CD4-positive, alpha-beta T cell treated with Interleukin-1 beta for 1 hour (primary cell): ENCODE measurements at places on chromosomes 7 and 10.

DNA sequence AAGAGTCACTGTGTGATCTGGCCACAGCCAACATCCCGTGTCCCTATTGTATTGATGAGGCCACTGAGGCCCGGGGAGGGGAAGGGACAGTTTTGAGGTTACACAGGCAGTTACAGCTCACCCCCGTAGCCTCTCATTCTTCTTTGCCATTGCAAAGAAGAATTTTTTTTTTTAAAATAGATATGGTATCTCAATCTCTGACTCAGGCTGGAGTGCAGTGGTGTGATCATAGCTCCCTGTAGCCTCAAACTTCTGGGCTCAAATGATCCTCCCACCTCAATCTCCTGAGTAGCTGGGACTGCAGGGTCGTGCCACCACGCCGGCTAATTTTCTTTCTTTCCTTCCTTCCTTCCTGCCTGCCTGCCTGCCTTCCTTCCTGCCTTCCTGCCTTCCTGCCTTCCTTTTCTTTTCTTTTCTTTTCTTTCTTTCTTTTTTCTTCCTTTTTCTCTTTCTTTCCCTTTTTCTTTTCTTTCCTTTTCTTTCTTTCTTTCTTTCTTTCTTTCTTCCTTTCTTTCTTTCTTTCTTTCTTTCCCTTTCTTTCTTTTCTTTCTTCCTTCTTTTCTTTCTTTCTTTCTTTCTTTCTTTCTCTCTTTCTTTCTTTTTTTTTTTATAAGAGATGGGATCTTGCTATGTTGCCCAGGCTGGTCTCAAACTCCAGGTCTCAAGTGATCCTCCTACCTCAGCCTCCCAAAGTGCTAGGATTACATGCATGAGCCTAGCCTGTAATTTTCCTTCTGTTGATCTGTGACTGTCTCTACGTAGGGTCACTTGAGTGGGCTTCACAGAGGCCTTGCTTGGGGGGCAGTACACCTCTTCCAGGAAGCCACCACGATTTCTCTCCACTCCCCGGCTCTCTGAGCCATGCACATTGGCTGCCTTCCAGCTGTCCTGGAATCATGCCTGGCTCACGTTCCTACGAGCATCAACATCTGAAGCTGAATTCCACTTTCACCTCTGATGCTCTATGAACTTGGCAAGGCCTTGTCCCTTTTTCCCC is 31.3 kb downstream of the TMEM270 start:
- DNase-seq, result no peak

- no peak for DNase-seq
Observed at GRCh38 chr7:23403970-23404369, 66.3 kb downstream of the IGF2BP3 start.

GRCh38 chr10:50501924-50502452 is 121.8 kb downstream of the SGMS1 start:
- no peak for DNase-seq

- DNase-seq, result no peak
Observed at GRCh38 chr10:111127081-111127848, 50.4 kb downstream of the ADRA2A start.

DNA sequence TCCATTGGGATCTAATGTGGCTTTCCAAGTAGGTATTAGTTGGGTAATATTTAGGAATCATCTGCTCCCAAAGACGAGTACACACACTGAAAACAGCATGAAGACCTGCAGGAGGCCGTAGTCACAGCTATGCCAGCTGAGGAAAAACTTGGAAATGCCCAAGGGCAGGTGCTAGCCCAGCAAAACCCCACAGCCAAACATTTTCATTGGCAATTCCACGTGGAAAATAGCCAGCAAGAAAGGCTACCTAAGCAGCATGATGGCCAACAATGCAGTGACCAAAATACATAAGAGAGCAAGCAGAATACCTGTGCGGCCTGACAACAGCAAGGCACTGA is 32.7 kb downstream of the DOCK4 start:
- DNase-seq, result no peak

DNA sequence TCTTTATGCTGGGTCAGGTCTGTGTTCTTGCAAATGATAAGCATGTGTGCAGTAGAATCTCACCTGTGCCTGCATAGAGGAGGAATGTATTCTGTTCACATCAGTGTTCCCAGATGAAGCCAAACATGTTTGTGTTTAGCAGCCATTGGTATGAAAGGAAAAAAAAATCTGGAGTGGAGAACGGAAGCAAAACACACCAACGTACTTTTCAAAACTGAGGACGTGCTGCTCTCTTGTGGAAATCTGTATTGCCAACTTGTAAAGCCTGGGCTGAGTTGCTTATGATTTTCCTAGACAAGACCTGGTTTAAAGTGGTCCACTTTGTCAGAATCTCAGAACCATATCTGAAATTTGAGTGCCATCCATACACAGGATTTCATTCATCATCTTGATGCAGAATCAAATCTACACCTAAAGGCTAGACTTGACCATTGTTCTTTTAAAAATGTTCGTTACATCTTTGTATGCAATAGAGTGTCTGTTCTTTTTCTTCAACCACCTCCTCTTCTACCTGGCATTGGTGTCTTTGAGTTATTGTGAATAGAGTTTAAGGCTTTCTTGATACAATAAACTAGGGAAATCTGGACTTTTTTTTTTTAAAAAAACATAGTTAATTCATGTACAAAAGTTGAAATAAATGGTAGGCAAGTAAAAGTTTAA is 367.7 kb downstream of the PHF14 start:
- no peak for DNase-seq

DNA sequence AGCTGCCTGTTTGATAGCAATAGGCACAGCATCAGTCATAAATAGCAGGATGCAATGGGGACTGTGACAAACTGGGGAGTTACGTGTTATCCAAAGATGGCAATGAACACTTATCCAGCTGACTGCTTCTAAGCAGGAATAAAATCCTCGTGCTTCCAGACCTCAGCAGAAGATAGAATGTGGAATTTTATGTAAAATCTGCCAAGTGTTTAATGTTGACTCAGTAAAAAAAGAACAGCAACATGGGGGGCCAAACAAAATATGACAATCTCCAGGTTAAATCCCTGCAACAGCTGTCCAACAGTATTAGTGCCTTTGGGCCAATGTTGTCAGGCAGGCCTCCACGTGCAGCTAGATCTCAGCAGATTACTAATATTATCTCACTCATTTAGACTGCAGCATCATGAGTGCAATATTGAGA is 127.3 kb downstream of the SEMA3C start:
- DNase-seq, result no peak

DNA sequence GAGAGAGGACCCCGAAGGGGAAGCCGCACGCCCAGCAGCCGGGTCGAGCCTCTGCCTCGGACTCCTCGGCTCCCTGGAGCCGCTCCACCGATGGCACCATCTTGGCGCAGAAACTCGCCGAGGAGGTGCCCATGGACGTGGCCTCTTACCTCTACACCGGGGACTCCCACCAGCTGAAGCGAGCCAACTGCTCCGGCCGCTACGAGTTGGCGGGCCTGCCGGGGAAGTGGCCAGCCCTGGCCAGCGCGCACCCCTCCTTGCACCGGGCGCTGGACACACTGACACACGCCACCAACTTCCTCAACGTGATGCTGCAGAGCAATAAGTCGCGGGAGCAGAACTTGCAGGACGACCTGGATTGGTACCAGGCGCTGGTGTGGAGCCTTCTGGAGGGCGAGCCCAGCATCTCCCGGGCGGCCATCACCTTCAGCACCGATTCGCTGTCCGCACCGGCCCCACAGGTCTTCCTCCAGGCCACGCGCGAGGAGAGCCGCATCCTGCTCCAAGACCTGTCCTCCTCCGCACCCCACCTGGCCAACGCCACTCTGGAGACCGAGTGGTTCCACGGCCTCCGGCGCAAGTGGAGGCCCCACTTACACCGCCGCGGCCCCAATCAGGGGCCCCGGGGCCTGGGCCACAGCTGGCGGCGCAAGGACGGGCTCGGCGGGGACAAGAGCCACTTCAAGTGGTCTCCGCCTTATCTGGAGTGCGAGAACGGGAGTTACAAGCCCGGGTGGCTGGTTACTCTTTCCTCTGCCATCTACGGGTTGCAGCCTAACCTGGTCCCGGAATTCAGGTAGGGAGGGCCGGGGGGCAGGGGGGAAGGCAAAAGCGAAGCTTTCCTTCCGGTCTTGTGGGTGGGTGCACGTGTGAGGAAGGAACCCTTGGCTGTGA is 973 bp downstream of the GPR158 start:
- no peak for DNase-seq

DNA sequence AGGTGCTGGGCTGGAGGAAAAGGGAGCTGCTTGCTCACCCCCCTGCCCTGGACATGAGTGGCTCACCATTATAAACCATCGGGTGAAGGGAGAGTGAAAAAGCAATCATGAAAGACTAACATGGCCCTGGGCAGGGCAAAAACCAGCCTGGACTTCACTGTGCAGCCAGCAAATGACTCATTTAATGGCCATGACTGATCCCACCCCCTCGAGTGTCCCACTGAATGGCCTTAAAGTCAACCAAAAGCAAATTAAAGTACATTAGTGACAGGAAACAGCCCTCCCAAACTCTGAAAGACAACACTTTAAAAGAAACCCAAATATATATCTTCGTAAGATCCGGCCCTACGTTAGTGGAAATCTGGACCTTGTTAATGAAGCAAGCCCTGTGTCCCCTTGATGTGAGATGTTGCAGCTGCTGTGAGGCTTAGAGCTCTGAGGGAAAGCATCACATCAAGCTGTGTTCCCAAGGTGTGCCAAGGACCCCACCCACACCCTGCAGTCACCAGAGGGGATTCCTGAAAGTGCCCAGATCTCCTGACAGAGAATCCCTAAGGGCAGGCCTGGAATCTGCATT is 31.2 kb downstream of the ADCYAP1R1 start:
- DNase-seq, result no peak

DNA sequence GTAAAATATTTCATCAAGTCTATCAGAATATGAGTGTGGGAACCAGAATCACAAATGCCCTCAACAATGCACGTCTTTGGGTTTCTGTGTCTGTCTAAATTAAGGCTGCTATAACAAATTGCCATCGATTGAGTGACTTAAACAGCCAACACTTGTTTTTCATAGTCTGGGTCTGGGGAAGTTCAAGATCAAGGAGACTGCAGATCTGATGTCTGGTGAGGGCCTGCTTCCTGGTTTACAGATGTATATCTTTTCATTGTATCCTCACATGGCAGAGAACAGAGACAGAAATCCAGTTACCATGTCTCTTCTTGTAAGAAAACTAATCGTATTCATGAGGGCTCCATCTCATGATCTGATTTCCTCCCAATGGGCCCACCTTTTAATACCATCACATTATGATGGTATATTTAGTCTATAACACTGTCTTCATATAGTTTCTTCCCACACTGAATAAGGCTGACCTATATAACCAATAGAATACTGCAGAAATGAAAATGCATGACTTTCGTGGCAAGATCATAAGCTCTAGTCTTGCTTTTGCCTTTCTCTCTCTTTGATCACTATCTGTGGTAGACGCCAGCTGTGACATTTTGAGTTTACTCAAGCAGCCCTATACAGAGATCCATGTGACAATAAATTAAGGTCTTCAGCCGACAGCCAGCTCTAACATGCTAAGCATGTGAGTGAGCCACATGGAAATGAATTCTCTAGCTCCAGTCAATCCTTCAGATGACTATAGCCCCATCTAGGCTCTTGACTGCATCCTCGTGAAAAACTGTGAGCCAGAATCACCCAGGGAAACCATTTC is 51.9 kb downstream of the THSD7A start:
- DNase-seq, result no peak

DNA sequence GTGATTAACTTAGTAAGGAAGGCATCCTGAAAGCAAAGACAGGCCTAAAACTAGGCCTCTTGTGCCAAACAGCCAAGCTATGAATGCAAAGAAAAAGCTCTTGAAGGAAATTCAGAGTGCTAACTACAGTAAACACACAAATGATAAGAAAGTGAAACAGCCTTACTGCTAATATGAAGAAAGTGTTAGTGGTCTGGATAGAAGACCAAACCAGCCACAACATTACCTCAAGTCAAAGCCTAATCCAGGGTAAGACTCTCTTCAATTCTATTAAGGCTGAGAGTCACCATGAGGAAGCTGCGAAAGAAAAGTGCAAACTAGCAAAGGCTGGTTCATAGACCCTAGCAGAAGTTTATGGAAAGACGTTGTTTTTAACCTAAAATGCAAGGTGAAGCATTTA is 66.0 kb downstream of the IPMK start:
- DNase-seq, result no peak

- DNase-seq, result no peak
Observed at GRCh38 chr7:115267503-115267902, 345.6 kb downstream of the MDFIC start.

DNA sequence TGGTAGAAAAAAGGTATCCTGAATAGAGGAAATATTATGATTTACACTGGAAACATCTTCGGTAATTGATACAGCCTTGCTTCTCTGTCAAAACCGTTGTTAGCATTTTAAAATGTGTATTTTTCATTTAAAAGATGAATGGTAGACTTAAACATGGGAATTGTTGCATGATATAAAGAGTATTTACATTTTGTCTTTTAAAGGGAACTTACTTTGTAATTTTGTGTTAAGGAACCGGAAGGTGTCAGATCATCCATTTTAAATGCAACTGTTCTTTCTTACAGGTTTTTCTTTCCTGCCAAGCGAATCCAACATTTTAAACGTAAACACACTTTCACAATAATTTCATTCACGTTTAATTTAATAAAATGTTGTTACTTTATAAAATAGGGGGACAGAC is 1.8 kb upstream of the IGF2BP3 start:
- no peak for DNase-seq

DNA sequence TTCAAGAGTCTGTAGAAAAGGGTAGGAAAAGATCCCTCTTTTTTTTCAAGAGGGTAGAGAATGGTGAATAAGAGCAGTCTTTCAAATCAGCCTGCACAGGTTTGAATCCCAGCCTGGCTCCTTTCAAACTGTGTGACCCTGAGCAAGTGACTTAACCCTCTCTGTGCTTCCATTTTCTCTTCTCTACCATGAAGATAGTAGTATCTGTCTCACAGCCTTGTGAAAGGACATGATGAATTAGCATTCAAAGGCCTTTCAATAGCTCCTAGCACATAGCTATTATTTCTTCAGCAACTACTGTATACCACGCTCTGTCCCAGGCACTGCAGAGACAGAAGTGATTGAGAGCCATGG is 25.4 kb downstream of the LEP start:
- no peak for DNase-seq

- DNase-seq, result no peak
Observed at GRCh38 chr7:133563251-133563650, 310.4 kb downstream of the EXOC4 start.

DNA sequence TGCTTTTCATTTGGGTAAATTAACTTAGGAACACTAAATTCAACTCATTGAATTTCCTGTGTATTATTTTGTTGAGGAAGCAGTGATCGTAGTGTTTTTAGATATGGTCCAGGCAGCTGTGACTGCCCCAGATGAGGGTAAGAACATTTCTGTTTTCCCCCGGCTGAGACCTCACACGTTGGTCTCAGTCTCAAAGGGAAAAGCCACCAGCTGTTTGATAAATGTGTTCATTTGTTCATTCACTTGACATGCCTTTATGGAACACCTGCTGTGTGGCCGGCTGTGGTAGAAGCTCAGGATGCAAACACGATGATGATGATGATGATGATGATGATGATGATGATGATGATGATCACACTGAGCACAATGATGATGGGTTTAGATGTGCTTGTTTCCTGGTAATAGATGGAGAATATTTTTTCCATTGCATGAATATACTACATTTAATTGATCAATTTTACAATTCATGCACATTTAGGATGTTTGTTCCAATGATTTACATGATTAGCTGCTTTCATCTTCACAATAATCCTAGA is 125.6 kb upstream of the ZNF32 start:
- DNase-seq, result no peak

GRCh38 chr10:82318534-82318933 is 443.5 kb downstream of the NRG3 start:
- DNase-seq, result no peak

GRCh38 chr10:96959733-96960132 is 127.6 kb downstream of the LCOR start:
- no peak for DNase-seq
